CD4-positive, alpha-beta T cell treated with Interleukin-17A for 4 hours (primary cell): ENCODE measurements at places on chromosomes 3 and 15.

GRCh38 chr3:153785901-153786300 lies 335.3 kb upstream of the ARHGEF26 start:
- no peak for DNase-seq

DNA sequence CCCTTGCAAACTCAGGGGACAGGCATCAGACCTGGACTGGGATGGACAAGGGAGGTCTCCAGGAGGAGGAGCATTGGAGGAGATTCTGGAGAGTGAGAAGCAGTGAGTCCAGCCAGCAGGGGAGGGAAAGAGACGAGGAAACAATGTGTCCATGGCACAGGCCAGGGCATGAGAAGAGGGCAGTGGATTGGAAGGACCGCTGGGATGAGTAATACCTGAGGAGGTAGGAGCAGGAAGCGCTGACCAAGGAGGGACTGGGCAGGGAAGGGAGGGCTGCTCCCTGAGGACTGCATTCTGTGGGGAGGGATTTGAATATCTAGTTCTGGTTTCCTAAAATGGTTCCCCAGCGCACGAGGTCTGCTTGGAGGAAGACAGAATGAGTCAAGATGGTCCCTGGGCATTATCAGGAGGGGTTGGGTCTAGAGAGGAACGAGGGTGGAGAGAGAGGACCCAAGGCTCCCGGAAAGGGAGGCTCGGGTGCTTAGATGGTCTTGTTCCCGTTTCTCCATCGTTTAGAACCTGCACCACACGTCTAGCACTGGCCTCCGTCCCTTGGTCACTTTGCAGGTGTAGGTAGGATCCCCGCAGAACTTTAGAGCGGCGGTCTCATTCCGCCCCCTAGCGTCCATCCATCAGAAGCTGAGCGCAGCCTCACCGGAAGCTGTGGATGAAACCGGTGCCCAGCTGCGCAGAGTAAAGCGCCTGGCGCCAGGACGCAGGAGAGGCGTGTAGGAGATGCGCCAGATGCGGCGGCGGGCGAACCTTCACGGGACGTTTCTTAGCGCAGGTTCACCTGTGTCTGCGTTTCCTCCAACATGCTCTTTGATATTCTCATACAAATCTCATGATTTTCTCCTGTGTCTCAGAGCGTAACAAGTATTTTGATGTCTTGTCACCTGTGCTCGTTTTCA lies 190.7 kb upstream of the NDN start:
- DNase-seq: no peak

DNA sequence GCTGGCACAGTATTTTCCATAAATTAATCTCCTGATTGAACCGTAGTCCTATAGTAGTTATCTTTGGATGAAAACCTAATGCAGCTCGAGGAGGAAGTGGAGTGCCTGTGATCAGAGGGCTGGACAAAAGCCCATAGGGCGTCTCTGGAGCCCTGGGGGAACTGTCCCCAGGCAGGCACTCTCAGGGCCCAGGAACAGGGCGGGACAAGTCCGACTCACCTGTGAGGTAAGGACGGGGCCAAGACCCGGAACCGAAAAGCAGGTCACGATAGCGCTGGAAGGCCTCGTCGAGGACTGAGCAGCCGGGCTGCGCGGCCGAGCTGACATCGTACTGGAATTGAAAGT lies 341 bp downstream of the HEXA start:
- peak; percentile 61 for DNase-seq

- peak; percentile 87 for DNase-seq
These were observed at the start of gene TRANK1 for GRCh38 chr3:36944641-36945270. TSS of gene TRANK1 (minus strand) at chr3:36945054. CDS start at chr3:36944809, 245 bp downstream.

- DNase-seq: no peak
These were observed 41.8 kb downstream of the SERPINI1 start for GRCh38 chr3:167777356-167777755.

DNA sequence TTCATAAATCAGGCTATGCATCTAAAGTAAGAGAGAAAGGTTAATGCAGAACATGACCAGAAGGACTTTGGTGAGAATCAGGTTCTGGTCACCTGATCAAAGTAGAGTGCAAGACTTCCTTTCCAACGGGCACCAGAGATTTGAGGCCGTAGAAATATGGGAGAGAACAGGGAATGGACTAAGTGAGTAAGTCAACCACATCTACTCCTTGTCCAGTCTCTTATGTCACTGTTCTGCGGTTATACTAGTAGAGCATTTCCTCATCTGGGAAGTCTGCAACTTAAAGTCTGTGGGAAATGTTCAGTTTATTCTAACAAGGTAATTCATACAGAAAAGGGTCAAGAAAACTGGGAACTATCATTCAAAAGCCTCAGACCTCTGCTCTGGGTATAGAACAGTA lies 232.8 kb downstream of the CPNE4 start:
- DNase-seq: no peak

DNA sequence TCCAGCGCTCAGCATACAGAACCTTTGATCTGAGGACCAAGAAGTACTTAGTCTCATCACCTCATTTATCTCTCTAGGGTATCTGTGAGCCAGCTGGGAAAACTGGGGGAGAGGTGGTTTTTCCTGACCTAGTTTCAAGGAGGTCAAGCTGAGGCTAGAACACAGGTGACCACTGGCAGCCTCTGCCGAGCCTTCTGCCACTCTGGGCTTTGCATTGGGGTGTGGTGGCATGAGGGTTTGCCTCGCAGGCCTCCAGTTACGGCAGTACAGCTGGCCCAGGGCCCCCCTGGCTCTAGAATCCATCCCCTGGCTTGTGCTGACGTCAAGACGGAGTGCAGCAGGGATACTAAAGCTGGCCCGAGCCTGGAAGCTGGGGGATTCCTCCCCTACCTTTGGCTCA lies 34.7 kb upstream of the CDCP1 start:
- no peak for DNase-seq

DNA sequence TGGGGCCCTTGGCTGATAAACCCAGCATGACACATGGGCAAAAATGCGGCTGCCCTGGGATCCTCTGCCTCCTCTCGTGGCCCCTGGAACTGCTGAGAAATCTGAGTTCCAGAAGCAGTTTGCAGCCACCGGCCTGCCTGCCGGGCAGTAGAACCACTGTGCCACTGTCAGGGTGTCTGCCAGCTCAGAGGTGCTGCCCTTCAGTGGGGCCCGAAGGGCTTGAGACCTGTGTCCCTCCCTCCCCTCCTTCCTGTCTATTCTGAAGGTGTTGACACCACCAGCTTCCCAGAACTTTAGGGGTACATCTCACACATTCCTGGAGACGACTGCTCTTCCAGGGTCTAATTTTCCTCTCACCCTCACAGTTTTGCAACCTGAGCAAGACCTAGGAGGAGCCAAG lies 88.2 kb upstream of the POMGNT2 start:
- DNase-seq: peak; percentile 22

GRCh38 chr3:107574650-107575049 lies 51.9 kb downstream of the BBX start:
- no peak for DNase-seq

GRCh38 chr3:157840564-157840963 lies 265.7 kb downstream of the SHOX2 start:
- no peak for DNase-seq

DNA sequence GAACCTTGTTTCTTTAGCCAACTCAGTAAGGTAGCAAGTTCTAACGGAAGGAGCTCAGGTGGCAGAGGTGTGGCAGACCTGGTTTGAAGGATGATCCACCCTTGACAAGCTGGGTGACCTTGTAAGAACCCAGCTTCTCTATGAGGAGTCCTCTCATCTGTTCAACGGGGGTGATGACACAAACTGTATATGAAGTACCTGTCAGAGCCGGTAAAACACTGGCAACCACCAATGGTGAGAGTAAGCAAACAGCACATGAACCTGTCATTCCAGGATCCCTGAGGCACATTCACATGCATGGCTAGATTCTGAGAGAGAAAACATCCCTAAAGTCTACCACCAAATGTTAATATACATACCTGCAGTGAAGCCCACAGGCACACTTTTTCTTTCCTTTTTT lies 2.4 kb downstream of the SCAP start:
- no peak for DNase-seq

GRCh38 chr3:119729996-119730395 lies 27.2 kb downstream of the CFAP91 start:
- DNase-seq: no peak

- DNase-seq: no peak
These were observed 612.2 kb downstream of the ZIC1 start for GRCh38 chr3:148021381-148021780.

- DNase-seq: no peak
These were observed 168.8 kb upstream of the TTC14 start for GRCh38 chr3:180433152-180433551.

- DNase-seq: no peak
These were observed 138.4 kb downstream of the IGF1R start for GRCh38 chr15:98786717-98787116.

DNA sequence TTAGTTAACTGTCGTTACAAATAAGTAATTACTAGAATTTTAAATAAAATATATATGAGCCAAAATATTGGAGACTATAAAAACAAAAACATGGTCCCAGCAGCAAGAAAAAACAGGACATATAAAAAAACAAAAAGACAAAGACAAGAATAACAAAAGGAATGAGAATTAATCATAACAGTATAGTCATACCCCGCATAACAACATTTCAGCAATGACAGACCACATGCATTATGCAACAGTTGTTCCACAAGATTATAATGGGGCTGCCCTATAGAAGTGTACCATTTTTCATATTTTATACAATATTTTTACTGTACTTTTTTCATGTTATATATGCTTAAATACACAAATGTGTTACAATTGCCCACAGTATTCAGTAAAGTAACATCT lies 5.6 kb downstream of the HLTF start:
- DNase-seq: no peak

DNA sequence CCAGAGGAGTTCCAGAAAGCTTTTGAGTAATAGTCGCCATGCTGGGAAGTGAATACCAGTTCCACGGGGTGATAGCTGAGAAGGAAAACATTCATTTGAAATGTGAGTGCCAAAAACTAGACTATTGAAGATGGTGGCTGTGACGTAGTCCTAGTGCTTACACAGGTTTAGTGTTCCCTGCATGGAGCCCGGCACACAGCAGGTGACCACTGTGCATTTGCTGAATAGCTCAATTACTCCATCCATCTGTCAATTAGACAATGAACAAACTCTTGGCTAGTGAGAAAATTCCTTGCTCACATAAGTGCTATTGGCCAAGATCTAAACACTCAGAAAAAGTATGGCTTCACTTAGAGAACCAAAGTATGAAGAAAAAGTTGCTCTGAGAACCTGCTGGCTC lies 448.1 kb upstream of the WNT5A start:
- no peak for DNase-seq

DNA sequence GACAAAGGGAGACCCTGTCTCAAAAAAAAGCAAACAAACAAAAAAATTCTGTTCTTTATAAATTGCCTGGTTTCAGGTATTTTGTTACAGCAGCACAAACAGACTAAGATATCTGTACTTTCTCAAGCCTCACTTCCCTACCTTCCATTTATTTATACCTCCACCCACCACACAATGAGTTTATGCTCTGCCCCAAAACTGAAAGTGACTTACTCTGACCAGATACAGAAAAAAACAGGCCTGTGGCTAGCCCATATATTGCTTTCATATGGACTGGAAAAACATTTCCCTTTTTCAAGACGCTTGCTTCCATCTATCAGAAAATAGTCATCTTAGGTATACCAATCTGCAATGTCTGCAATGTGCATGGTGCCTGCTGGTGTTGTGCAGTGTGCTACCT lies 8.7 kb upstream of the GPD1L start:
- no peak for DNase-seq

- no peak for DNase-seq
These were observed 69.8 kb upstream of the PROK2 start for GRCh38 chr3:71854706-71855105.

DNA sequence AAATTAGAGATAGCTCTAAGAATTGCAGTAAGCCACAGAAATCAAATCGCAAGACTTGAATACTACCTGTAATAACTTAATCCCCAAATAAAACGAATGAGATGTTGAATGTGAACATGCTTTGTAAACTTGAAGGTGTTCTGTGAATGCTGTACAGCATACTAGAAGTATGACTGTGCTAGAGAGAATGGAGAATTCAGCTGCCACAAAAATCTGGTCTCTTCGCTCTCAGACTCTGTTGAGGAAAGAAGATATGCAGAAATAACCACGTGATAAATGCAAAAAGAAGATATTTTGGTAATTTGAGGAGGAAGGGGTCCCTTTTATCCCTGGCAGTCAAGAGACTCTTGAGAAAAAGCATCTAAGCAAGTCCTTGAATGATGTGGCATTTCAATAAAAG lies 37.3 kb downstream of the ZBTB38 start:
- no peak for DNase-seq

DNA sequence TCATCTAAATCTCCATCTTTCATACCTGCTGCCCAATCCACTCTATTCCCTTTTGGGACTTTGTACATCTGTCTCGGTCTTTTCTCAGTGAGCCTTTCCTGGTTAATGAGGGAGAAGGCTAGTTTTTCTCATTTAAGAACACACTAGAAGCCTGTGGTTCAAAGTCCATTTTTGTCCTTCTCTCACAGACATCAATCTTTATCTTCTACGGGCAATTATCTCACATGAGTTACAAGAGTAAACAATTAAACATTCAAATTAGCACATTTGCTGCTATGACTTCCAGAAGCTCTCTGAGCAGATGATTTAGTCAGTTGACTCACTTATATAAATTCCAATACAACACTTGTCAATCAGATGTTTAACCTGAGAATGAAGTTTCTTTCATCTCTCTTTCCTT lies 49.3 kb upstream of the KBTBD8 start:
- DNase-seq: no peak

GRCh38 chr15:42719043-42719442 lies 17.9 kb downstream of the CDAN1 start:
- no peak for DNase-seq

DNA sequence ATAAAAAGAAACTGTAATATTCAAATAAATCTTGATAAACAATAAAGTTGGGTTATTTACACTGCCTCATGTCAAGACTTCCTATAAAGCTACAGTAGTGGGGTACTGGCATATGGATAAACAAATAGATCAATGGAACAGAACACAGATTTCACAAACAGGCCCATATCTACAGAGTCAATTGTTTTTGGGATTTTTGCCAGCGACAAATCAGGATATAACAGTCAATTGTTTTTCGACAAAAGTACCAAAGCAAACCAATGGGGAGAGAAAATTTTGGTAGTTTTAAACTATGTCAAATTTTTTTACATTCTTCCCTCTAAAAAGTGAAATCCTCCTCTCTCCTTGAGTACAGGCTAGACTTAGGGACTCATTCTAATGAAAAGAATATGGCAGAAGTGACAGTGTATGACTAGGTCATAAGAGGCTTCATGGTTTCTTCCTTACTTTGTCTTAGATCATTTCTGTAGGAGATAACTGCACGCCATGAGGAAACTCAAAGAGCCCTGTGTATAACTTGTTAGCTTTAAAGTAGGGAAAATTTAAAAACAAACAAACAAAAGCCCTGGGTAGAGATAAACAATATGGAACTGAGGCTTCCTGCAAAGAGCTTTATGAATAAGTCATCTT lies 16.9 kb downstream of the IP6K1 start:
- no peak for DNase-seq
